ENCODE measurements at places on chromosomes 12 and 14.

- no peak for DNase-seq
Observed at GRCh38 chr14:71613168-71613567, 319.1 kb upstream of the RGS6 start.

DNA sequence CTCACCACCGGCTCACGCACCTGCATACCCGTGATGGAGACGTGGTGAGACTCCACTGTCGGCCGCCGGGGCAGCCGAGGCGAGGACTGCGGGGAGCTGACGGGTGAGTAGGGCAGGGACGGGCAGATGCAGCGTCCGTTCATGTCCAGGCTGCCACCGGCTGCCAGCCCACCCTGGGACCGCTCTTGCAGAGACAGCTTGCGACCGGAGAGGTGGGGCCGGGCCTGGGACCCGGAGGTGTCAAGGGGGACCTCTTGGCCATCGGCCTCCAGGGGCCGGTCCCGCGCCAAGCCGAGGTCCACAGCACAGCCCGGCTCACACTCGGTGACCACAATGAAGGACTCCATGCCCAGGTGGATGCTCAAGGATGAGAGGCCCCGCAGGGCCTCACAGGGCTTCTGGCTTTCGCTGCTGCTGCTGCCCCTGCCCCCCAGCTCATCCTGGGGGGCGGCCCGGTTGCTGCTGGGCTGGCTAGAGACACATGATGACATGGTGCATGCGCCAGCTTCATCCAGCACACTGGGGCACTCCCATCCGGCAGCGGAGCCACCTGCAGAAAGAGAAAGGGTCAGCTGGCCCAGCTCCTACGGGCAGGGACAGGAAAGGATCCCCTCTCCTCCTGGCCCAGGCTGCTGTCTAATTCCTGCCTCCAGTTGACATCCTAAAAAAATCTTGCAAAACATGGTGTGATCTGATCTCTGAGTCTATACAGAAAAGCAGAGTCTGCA is 22.3 kb downstream of the CAMKK2 start:
- no peak for DNase-seq

GRCh38 chr14:60396718-60397343 is 89.0 kb downstream of the C14orf39 start:
- no peak for DNase-seq

DNA sequence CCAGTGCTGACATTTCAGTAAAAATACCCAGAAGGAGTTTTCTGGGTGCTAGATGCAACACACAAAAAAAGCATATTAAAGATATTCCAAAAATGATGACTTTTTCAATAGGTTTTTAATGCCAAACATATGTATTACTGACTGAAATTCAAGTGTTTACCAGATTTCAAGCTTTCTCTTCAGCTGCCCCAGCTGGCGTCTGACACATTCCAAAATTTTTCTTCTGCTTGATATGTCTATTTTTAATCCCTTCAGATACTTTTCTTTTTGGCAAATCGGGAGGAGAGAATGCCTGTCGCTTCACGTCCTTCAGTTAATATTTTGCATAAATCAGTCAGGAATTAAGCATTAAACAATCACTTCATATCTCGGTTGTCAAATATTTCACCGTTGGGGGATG is 7.1 kb upstream of the CCDC60 start:
- no peak for DNase-seq

DNA sequence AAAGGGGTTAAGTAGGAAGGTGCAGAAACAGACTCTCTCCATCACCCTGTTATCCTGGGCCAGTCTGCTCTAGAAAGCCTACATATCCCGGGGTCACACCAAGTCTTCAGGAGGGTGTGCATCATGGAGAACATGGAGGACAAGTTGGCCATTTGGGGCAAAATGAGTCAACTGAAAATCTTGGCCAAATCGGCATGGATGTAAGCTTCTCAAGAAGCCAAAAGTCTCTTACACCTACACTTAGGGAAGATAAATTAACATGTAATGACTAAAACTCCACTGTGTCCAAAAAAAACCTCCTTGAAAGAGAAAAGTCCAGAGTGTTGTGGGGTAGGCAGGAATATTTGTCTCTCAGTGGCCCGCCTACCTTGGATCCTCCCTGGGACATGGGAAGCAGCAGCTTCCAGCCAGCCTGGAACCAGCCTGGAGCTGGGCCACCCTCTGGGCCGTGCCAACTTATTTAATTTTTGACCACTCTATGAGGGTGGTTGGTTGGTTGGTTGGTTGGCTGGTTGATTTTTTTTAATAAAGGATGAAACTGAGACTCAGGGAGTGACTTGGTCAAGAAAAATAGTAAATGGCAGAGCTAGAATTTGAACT is 17.9 kb upstream of the TC2N start:
- no peak for DNase-seq

DNA sequence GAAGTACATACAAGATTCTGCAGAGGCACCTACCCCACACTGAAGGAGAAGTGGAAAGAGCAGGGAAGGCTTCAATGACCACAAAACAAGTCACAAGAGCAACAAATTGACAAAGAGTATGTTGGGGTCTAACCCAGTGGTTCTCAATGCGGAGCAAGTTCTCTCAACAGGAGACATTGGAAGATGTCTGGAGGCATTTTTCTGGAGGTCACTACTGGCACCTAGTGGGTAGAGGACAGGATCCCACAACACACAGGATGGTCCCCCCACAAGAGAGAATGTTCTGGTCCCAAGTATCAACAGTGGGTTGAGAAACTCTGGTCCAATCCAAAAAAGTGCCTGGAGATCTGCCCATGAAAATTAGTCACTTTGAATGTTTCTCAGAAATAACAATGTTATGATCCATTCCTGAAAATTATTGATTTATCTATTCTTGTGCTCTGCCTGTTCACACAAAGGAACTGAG is 3.4 kb downstream of the SSH1 start:
- DNase-seq: no peak

DNA sequence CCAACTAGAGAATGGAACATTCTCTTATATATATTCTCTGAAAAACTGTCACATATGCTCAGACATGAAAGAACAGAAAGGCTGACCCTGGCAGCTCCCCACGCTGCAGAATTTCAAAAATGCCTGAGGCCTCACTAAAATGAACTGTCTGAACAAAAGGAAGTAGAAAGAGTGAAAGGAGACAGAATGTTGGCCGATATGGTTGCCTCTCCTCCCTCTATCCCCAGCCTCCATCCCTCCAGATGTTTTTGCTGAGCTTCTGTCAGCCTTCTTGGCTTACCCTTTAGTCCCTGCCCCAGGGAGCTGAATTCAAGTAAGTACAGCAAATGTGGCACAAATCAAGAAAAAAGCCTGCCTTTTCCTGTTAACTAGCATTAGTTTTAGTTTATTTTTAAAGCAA is 6.9 kb downstream of the SMCO2 start:
- DNase-seq: no peak

DNA sequence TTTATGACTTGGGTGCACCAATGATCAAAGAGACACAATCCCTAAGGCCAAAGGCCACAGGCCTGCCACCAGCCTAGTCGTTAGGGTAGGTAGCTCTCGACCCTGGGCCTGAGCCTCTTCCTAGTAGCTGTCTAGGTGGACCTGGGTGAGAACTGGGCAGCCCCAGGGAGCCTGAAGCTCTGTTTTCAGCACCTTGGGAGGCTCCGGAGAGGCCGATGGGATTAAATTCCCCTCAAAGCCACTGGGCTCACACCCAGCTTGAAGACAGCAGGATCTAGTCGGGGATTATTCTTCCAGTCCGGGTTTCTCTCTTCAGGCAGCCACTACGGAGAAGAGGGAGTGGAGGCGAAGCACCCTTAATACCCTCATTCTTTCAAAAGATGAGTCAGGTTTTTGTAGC is 79.8 kb downstream of the TMEM260 start:
- no peak for DNase-seq

GRCh38 chr12:94750864-94751263 is 100.5 kb upstream of the TMCC3 start:
- DNase-seq: no peak

DNA sequence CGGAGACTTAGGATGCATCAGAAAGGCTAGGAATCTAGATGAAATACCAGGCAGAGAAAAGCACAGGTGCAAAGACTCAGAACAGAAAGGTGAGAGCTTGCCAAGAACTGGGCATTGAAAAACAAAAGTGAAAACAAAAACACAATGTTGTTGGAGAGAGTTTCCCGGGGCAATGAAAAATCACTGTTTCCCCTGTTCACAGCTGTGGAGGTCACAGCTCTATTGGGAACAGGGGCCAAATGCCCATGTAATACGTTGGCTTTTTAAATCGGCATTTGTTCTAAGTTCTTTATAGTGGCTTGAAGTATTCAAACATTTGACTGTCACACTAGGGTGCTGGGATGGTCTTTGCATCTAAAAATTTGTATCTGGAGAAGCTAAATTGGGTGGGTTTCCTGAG is 108.3 kb downstream of the SLC15A4 start:
- no peak for DNase-seq

DNA sequence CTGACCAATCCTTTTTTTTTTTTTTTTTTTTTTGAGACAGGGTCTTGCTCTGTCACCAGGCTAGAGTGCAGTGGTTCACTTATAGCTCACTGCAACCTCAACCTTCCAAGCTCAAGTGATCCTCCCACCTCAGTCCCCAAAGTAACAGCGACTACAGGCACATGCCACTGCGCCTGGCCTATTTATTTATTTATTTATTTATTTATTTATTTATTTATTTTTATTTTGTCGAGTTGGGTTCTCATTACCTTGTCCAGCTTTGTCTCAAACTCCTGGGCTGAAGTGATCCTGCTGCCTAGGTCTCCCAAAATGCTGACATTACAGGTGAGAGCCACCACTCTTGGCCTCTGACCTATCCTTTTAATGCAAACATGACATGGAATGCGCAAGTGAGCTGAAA is 124.4 kb downstream of the GXYLT1 start:
- no peak for DNase-seq

DNA sequence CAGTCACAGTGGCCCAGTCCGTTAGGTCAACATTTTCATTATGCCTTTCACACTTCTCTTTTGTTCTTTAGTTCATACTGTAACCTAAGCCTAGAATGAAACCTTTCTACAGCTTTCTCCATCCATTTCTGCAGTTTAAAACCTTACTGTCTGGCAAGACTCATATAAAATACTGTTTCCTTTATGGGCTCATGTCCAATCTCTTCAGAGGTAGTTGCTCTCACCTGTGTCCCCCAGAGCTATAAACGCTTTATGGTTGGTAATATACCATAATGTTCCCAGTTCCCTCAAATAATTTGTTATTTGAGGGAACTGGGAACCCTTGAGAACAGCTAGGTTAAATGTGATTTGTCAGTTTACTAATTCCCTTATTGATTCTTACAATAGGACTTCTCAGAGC is 83.0 kb downstream of the SRGAP1 start:
- no peak for DNase-seq

DNA sequence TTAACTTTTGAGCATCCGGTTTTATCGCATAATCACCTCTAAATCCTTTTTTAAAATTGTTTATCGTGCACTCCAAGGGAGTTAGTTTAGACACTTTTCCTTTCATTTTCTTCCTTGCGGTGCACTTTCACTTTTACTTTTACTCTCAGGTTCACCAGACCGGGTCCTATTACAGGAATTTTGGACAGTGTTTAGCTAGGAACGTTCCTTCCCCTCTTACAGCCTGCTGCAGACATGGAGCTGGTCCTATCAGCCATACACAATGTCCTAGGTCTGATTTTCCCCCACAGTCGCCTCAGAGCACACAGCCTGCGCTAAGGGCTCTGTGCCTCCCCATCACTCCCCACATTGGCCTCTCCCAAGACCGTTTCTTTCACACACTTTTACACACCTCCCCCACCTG is 103.9 kb downstream of the ALG10 start:
- DNase-seq: no peak

DNA sequence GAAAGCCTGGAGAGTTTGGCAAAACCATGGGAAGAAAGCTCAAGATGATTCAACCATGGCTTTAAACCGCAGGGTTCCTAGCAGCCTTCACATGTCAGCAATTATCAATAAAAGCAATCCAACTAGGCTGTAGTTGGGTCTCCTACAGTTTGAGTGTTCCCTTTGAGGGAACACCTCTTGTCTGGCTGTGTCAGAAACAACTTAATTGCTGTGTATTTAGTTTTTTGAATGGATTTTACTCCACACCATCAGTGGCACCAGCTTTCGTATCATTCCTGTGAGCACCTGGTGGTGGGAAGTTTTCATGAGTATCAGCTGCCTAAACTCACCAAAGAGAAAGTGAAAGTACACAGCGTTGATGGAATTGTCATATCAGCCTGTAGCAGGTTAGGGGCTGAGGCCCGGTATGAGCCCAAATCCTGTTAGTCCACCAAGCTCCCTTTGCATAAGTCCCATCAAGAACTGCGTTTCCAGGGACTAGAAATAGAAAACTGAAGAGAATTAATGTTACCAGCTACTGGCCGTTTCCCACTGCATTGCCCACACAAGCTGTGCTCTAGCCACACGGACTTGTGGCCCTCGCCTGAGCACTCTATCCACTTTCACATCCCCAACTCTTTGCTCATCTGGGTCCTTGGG is 10.9 kb upstream of the IL26 start:
- DNase-seq: peak; percentile 31

All from activated T-cell treated with anti-CD3 and anti-CD28 coated beads, Interleukin-2, amount 50 U/mL, for 1 hour (primary cell).